ENCODE measurements at places on chromosomes 12 and 14.

GRCh38 chr12:67784831-67785230 is 136.3 kb downstream of the DYRK2 start:
- no peak for DNase-seq

- no peak for DNase-seq
Observed at GRCh38 chr12:54682674-54683073, 34.5 kb upstream of the DCD start.

GRCh38 chr12:85617307-85618091 is 218.7 kb downstream of the RASSF9 start:
- DNase-seq, result no peak

DNA sequence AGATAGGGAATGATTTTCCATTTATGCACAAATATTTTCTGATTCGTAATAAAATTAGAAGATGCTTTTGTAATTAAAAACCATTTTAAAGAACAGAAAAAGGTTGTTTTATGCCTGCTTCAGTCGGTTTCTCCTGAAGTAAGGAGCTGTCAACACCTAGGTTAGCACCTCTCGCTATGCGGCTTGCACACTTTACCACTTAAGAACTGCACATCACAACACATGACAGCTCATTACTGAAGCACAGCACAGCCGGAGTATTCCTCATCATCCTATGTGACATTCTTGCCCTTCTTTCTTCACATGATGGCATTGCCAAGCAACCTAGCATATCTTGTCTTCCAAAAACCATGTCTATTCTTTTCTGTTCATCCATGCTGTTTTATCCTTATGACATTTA is 5.4 kb upstream of the WIF1 start:
- DNase-seq, result no peak

DNA sequence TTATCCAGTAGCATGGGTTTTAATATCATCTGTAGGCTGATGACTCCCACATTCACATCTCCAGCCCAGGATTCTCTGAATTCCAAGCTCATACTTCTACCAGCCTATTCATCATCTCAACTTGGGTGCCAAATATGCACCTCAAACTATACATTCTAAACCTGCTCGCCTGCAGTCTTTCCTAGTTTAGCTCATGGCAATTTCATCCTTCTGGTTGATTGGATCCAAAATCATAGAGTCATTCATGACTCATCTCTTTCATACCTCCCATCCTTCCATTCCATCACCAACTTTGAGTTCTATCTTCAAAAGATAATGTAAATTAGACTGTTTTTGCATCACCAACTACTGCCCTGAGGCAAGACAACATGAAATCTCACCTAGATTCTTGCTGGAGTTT is 99.7 kb upstream of the EGLN3 start:
- DNase-seq, result no peak

- DNase-seq, result no peak
Observed at GRCh38 chr12:11718768-11719253, 69.3 kb downstream of the ETV6 start.

- DNase-seq, result no peak
Observed at GRCh38 chr12:131902332-131903241, 8.2 kb downstream of the ULK1 start.
